GM13977 (cell line): ENCODE measurements at places on chromosomes 12 and 14.

GRCh38 chr12:2082321-2082720 lies 29.5 kb downstream of the CACNA1C start:
- no peak for DNase-seq

- DNase-seq: no peak
Observed at GRCh38 chr14:24721775-24722174, 87.8 kb upstream of the GZMB start.

- DNase-seq: no peak
Observed at GRCh38 chr14:67562025-67562775, 29.1 kb downstream of the PLEKHH1 start.

DNA sequence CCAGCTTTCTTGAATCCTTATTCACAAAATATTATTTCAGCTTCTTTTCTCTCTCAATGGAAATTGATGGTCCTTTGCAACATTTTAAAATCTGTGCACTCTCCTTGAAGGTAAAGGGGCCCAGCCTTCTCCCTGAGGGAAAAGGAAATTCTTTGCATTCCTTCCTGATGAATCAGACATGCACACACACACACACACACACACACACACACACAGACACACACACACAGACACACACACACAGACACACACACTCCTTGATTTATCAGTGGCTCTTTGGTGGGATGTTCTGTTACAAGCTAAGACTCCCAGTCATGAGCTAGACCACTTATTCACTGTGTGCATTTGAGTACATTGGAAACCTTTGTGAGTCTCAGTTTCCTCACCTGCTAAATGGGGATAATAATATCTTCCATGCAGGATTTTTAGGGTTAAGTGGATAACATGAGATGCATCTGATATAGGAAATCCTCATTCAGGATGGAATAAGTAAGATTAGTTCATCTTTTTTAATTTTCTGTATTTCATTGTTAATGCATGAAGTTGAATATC lies 45.1 kb upstream of the HMGA2 start:
- DNase-seq: no peak

DNA sequence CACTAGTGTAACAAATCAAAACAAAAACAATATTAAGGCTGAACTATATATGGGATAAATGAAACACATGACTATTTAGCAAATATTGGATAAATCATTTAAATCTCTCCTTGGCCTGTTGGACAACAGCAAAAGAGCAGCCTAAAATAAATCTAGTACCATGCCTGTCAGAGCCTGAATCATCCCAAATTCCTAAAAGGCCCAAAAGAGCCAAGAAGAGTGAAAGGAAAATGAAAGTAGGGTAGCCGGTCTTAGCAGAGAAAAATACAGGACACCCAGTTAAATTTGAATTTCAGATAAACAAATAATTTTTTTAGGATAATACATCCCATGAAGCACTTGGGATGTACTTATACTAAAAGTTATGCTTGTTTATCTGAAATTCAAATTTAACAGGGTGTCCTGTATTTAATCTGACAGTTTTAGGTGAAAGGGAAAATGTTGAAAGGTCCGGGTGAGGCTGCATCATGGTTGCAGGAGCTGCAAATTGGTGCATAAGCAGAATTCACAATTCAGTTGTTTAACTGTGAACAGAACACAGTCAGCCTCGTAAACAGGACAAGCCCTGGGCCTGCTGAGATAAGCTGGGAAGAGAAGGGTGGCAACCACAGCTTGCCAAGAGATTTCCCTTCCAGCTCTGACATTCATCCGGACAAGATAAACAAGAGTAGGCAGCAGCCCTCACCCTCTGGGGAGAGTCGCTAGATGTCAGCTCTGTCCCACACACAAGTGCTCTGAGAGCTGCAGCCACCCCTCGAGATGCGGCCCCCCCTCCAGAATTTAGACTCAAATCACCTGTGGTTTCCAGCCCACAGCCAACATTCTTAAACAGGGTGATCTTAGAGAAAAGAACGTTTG lies 30.3 kb downstream of the DMAC2L start:
- peak; percentile 58 for DNase-seq
